ENCODE measurements at places on chromosomes 7 and 10.

- DNase-seq = no peak
Observed at GRCh38 chr10:43891241-43891640, 242.6 kb upstream of the ZNF32 start.

GRCh38 chr10:96205580-96205979 lies 65.8 kb downstream of the BLNK start:
- DNase-seq = no peak

GRCh38 chr10:125343118-125343925 lies 183.0 kb upstream of the CTBP2 start:
- no peak for DNase-seq

DNA sequence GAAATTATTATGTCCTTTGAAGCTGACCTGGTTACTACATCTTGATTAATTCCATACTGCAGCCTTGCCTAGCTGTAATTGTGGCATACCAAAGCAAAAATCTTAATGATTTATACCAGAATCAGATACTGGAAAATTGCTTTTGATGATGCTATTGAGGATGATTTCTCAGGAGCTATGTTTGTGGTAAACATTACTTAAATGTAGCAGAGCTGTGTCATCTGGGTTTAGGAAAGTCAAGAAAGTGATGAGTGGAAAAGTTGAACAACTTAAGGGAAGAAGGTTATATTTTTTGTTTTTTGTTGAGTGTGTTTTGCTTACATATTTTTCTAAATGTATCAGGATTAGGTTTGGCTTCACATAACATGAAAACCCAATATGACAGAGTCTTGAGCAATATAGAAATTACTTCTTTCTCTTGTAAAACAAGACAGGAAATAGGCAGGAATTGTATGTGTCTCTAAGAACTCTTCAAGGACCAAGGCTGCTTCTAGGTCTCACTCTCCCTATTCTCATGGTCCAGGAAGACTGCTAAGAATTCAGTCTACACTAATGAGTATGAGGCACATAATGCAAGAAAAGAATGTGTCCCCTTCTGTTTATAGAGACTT lies 87.6 kb upstream of the MTPN start:
- no peak for DNase-seq

All from stimulated activated CD4-positive, alpha-beta T cell treated with anti-CD3 and anti-CD28 coated beads, TNF-alpha, amount 100 ng/mL, for 48 hours (primary cell).